ENCODE measurements at places on chromosomes 1 and 21. TPM values are rescaled to one million over a fixed set of nuclear protein-coding genes. Genes with fewer than 3 reads are reported as not detected.
A peak's percentile ranks its signal among the peaks of the same experiment; 100 is the strongest.

- H3K36me3 ChIP-seq: no peaks in the 10 kb centered on the region
- H3K27ac ChIP-seq: no peak overlapping the region
- no peak overlapping the region for H3K4me3 ChIP-seq
- H3K4me1 ChIP-seq: no peaks in the 10 kb centered on the region
- no peaks in the 10 kb centered on the region for H3K27me3 ChIP-seq
Measured at GRCh38 chr1:99963041-99963795, 6.6 kb upstream of the SLC35A3 start.

DNA sequence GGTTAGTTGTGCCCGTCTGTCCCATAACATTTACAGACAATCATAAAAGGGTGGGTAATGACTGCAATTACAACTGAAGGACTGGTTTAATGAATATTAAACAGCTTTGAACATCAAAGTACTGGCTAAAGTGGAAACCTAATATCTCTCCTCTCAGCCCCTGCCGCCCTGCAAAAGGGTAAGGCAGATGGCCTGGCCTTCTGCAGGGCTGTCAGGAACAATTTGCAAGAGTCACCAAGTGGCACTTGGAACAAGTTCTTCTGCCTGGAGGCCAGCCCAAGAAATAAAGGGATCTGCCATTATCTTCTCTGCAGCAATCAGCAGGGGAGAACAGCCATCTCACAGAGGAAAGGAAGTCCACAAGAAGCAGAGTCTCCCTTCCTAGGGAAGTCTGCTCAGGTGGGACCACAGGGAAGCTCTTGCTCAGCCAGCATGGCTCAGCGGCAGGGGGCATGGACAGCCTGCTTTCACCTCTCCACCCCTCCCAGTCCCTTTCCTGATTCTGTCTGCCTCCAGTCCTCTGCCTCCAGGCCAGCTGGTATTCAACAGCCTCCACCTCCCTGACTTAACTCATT lies 96.1 kb downstream of the TRABD2B start:
- H3K4me1 ChIP-seq: no peaks in the 10 kb centered on the region
- no peak for DNase-seq
- H3K4me3 ChIP-seq: no peak overlapping the region
- no peak overlapping the region for H3K27ac ChIP-seq
- no peaks in the 10 kb centered on the region for H3K36me3 ChIP-seq

Gene RUNX1
- total RNA-seq: 97.0 TPM

DNA sequence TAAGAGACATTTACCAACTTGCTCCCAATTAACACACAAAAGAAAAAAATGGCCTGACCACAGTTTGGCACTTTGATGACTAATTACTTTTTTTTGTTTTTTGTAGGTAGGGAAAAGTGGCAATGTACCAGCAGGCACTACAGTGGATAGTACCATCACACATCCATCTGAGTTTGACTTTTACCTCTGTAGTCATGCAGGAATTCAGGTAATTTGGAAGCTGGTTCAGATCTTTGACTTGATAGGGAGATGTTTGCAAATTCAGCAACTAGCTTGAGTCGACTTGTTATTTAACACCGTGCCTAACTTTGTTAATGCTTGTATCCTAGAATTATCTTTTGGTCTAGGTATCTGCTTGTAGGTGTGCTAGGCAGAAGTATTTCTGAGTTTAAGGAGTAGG lies 33.0 kb upstream of the AGO1 start:
- peaks cover 9% of the 10 kb centered on the region for H3K36me3 ChIP-seq
- no peak overlapping the region for H3K27ac ChIP-seq
- H3K4me3 ChIP-seq: no peak overlapping the region
- H3K4me1 ChIP-seq: peaks cover 4% of the 10 kb centered on the region
- DNase-seq: no peak
- no peaks in the 10 kb centered on the region for H3K27me3 ChIP-seq

Gene IVL
- not detected for total RNA-seq

Gene DCST2
- 0.94 TPM for total RNA-seq

GRCh38 chr1:2238361-2239012 lies 10.4 kb downstream of the SKI start:
- peaks cover 2% of the 10 kb centered on the region for H3K36me3 ChIP-seq
- no peak for DNase-seq
- peak overlapping the region; percentile 96 for H3K27ac ChIP-seq
- H3K27me3 ChIP-seq: no peaks in the 10 kb centered on the region

DNA sequence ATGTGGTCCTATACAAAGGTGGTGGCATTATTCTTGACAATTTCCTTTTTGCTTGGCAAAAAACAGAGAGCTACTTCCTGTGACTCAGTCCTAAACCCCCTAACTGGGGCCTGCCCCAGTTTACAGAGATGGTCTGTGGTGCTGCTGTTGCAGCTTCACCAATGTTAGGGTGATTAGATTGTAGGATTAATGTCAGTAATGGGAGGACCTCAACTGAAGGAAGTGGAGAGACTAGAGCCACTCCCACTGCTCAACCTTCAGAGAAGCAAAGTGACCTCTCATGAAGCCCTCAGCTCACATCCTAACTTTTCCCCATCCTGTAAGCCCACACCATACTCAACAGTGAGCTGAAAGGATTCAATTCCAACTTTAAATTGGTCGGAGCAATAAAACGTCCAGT lies 3.6 kb downstream of the S100A6 start:
- peak overlapping the region; percentile 96 for H3K27ac ChIP-seq
- no peaks in the 10 kb centered on the region for H3K36me3 ChIP-seq
- H3K4me1 ChIP-seq: peaks cover 56% of the 10 kb centered on the region
- peak overlapping the region; percentile 95 for H3K4me3 ChIP-seq

- no peaks in the 10 kb centered on the region for H3K27me3 ChIP-seq
- no peak overlapping the region for H3K27ac ChIP-seq
- no peaks in the 10 kb centered on the region for H3K36me3 ChIP-seq
- no peak overlapping the region for H3K4me3 ChIP-seq
- H3K4me1 ChIP-seq: peaks cover 3% of the 10 kb centered on the region
- DNase-seq: no peak
Measured at GRCh38 chr21:43603641-43604504, 55.4 kb downstream of the HSF2BP start.

Gene VWA5B1
- 0.13 TPM for total RNA-seq

Gene C8B
- not detected for total RNA-seq

Data from T-helper 17 cell (primary cell).